SHP77 treated with DMSO at 0.1 percent for 48 hours (cell line): ENCODE measurements at places on chromosomes 13 and 19.
A peak's percentile ranks its signal among the peaks of the same experiment; 100 is the strongest.

- DNase-seq = no peak
Observed at GRCh38 chr19:408902-409515, at the start of gene C2CD4C. Gene C2CD4C (minus strand): TSS chr19:409147. CDS start chr19:408361, 786 bp downstream.

DNA sequence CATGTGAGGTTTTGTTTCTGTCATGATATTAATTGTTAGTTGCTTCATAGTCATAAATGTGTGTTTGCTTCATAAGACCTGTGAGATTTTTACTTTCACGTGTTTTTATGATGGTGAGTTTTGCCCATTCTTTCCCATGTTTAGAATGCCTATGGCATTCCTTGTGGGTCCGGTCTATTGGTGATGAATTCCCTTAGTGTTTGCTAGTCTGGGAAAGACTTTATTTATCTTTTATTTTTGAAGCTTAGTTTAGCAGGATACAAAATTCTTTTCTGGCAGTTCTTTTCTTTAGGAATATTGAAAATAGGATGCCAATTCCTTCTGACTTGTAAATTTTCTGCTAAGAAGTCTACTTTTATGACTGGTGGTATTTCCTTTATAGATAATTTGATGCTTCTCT, 332.7 kb downstream of the OXGR1 start:
- no peak for DNase-seq

DNA sequence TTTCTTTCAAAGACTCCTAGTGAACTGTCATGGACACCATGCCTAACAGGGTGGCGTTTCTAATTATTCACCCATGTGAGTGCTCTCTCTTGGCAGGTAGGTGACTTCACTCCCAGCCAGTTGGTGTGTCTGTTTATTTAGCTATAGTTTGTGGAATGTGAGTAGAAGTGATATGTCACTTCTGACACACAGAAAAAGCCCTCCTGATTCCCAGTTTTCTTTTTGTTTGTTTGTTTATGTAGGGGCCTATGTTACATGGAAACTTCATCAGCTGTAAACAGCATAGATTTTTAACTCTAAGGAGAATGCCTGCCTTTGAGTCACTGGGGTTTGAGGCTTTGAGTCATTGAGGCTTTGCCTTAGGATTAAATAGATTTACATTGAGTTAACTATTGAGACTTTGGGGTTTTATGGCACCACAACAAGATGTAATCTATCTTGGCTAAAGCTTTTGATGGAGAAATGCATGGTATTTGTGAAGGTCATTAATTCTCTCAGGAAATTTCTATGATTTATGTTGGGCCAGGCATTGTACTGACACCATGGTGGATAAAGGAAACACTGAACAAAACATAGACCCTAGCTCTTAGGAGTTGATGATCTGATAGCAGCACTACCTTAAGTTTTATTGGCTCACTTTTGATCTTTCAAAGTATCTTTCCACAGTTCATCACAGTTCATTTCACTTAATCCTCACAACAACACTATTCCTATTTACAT, 45.3 kb downstream of the UFM1 start:
- DNase-seq = peak; percentile 6

DNA sequence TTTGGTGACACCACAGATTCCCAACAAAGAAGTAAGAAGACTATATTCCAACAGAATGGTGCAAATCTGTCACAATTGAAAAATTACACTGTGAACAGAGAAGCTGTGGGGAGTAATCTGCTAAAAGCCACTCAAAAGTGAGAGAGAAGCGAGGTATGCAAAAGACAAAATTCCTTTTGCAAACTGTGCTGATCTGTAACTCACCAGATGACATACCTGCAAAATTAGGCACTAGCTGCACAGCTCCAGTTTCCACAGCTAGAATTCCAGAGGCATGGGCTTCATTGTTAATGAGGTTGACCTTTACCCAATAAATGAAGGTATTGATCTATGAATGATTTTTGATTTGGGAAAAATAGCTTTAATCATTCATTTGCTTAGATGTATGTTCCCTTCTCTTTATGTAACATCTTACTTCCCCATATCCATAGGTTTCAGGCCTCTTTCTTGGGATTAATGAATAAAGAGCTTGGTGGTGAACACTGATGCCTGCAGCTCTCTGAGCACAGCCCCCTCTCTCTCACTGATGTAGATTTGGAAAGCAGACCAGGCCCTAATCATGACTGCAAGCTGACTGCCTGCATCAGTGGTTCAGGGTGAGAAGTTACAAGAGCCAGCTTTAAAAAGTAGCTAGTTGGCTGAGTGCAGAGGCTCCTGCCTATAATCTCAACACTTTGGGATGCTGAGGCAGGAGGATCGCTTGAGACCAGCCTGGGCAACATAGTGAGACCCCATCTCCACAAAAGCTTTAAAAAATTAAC, 85.2 kb downstream of the LACC1 start:
- no peak for DNase-seq

DNA sequence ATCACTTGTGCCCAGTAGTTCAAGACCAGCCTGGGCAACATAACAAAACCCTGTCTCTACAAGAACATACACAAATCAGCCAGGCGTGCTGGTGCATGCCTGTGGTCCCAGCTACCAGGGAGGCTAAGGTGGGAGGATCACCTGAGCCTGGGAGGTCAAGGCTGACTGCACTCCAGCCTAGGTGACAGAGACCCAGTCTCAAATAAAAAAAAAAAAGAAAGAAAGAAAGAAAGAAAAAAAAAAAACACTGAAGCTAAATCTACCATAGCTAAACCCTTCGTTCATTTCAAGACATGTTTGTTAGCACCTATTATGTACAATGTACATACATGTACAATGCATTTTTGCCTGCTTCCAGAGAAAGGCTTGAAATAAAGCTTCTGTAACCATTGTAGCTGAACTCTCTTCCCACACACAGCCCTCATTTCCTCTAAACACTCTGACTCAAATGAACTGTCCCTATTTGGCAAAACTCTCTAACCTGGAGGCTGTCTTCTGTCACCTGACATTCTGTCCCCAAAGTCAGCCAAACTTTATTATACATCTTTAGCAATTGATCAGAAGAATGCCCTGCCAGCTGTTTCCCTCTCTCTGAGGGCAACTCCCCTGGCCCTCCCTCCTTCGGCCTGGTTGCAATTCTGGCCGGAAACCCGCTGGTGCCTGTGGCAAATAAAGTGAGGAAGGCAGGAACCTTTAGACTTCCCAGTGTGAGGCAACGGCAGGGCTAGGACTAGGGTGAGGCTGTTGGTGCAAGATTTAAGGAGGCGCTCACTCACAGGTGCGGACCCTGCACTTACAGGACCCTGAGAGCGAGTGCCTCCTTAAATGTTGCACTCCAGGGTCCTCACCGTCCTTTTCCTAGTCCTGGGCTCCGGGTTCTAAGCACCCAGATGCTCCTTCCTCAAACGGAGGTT, 1.8 kb downstream of the ETHE1 start:
- DNase-seq = no peak

DNA sequence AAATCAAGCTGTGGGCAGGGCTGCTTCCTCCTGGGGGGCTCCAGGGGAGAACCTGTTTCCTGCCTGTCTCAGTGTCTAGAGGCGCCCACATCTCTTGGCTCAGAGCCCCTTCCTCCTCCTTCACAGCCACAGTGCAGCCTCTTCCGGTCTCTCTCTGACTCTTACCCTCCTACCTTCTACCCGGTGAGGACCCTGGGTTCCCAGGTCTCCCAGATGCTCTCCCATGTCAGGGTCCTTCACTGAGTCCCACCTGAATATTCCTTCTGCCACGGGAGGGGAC, 153.1 kb downstream of the KDM4B start:
- DNase-seq = no peak

- peak; percentile 21 for DNase-seq
Observed at GRCh38 chr13:91647361-91647990, 249.1 kb downstream of the GPC5 start.

GRCh38 chr13:37089495-37089894, 16.0 kb downstream of the CSNK1A1L start:
- no peak for DNase-seq

DNA sequence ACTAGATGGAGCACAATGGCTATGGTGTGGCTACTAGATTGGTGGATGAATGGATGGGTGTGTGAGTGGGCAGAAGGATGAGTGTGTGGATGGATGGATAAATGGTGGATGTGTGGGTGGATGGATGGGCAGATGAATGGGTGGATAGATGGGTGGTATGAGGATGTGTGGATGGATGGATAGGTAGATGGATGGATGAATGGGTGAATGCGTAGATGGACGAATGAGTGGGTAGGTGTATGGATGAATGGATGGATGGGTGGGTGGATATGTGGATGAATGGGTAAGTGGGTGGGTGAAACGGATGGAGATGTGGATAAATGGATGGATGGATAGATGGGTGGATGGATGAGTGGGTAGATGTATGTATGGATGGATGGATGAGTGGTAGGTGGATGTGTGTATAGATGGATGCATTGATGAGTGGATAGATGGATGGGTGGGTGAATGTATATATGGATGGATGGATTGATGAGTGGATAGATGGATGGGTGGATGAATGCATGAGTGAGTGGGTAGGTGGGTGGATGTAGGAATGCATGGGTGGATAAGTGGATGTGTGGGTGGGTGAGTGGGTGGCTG, 114.2 kb downstream of the TEX29 start:
- no peak for DNase-seq

DNA sequence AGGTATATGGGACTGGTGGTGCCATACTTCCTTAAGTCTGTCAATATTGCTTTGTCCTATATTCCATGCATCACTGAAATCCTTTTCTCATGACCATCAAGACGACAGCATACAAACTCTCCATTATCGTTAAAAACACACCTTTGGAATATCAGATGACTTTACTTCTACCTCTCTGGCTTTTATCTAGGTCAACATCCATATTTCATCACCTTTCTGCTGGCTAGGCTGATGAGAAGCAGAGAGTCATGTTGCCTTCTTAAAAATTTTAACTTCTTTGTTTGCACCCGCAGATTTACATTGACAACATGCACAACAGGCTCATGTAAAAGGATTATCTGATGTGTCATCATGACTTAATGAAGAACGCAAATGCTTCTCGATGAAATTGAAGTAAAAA, 771.4 kb downstream of the OLFM4 start:
- no peak for DNase-seq

GRCh38 chr13:21511849-21512248, 52.7 kb upstream of the ZDHHC20 start:
- no peak for DNase-seq

DNA sequence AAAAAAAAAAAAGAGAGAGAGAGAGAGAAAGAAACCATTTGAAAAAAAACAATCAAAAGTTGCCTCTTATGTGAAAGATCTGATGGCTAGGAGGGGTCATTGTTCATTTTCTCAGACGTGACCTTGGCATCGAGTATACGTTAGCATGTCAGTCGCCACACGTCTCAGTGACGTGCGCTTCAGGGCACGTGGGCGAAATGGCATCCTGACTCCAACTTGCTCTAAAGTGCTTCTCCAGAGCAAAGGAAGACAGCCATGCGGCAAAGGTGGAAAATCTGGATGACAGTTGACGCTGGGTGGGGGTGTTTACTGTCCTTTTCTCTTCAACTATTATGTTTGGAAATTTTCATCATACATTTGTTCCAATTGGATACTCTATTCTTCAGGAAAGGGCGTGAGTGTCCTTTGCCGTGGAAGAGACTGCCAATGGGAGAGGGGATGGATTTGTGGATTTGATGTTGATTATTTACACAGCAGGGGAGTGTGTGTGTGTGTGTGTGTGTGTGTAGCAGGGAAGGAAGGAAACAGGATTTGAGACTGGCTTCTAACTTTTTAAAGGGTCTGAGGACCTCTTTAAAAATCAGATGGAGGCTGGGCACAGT, 25.0 kb downstream of the KLF2 start:
- no peak for DNase-seq
